NCI-H510A (cell line): ENCODE measurements at places on chromosomes 1 and 21.

- peak; percentile 49 for DNase-seq
Observed at GRCh38 chr21:42593007-42593814, 60.2 kb upstream of the PDE9A start.

GRCh38 chr1:35111106-35111505 is 31.9 kb downstream of the ZMYM1 start:
- no peak for DNase-seq

GRCh38 chr1:56065729-56066128 is 513.6 kb downstream of the PLPP3 start:
- DNase-seq, result no peak

DNA sequence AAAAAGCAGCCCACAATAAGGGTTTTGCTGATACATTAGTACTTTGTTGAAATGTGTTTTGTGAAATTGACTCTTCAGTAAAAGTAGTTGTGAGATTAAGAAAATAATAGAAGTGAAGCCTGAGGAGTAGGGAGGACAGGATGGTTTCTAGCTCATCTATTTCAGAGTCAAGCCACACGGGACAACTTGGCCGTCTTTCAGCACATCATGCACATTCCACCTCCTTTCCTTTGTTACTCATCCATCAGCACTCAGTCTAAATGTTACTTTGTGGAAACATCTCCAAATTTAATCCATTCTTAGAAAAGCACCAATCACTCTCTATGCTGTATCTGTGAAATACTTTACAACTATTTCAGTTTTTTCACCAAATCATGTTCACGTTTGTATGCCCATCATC is 223.3 kb downstream of the FGGY start:
- DNase-seq, result no peak

DNA sequence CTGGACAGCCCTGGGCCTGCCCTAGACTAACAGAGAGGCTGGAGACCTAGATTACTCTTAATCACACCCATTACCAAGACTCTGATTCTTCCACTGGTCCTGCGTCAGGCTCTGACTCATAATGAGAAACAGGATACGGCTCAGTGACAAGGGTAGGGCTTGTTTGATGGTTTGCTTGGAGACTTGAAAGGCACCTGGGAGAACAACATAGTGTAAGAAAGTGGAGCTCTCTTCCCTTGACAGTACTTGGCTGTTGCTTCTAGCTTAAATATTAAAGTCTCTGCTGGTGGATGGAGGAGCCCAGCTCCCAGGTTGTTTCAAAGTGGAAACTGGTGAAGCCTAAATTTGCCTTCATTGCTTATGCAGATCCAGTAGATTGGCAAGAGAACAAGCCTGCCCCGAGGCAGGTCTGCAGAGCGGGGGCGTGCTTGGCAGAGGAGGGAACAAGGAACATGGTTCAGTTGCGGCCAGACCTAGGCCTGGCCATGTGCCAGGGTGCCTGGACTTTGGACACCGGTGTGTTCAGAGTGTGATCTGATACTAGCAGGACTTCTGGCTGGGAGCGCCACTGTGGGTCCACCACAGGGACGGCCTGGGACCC is 480.6 kb downstream of the CAMTA1 start:
- peak; percentile 91 for DNase-seq
